ENCODE measurements at places on chromosomes 12 and 14.
A peak's percentile ranks its signal among the peaks of the same experiment; 100 is the strongest.

DNA sequence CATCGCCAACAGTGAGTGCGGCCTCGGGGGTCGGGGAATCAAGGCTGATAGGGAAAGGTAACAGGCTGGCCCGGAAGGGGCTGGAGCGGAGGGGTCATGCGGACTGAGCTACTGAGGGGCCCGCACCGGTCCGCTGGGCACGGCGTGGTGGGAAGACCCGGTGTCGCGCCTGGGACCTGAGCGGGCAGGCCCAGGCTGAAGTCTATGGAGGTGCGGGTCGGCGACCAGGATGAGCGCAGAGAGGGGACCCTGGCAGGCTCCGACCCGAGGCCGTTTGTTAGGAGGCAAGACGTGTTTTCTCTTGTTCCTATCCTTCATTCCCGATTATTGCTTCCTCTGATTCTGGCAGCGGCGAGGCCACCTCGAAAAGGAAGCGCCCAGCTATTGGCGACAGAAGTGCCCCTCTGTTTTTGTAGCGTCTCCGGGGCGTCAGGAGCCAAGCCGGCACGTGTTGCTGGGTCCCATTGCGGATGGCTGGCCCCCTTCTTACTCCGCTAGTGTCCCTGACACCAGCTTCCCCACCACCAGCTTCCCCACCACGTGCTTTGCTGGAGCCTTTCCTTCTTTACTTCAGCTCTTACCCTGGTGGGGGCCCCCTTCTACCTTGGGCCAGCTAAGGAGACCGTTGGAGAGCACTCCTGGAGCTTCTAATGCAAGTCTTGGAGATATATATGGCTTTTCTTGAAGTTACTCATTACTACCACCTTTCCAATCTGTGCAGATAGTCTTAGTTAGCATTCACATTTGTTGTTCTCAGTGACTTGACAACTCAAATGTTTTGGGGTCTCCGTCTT, 653 bp downstream of the PA2G4 start:
- H3K27me3 ChIP-seq, result peaks cover 2% of the 10 kb centered on the region
- peak overlapping the region; percentile 97 for H3K4me3 ChIP-seq
- DNase-seq, result no peak
- peaks cover 34% of the 10 kb centered on the region for H3K4me1 ChIP-seq
- H3K36me3 ChIP-seq, result peaks cover 29% of the 10 kb centered on the region
- H3K27ac ChIP-seq, result peak overlapping the region; percentile 94

- H3K27ac ChIP-seq, result no peak overlapping the region
- DNase-seq, result no peak
- no peak overlapping the region for H3K4me3 ChIP-seq
- H3K36me3 ChIP-seq, result no peaks in the 10 kb centered on the region
Observed at GRCh38 chr12:13670285-13670866, 311.0 kb downstream of the GRIN2B start.

DNA sequence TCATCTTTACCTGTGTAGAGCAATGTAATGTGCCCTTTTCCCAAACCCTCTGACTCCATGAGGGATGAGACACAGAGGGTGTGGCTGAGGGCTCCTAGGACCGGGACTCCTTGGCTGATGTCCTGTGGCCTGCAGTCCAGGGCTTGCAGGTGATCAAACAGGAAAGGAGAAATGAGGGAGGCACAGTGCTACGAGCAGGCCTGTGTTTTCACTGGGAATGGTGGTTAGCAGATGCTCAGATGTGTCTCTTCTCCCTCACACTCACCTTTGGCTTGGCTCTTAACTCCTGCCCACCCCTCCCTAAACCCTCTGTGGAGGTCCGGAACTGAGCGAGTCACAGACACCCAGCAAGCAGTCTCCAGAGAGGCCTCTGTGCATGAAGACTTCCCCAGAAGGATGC, 254.4 kb downstream of the DAD1 start:
- H3K27ac ChIP-seq, result no peak overlapping the region
- H3K36me3 ChIP-seq, result no peaks in the 10 kb centered on the region
- no peak overlapping the region for H3K4me3 ChIP-seq
- DNase-seq, result no peak
- H3K27me3 ChIP-seq, result peaks cover 3% of the 10 kb centered on the region

DNA sequence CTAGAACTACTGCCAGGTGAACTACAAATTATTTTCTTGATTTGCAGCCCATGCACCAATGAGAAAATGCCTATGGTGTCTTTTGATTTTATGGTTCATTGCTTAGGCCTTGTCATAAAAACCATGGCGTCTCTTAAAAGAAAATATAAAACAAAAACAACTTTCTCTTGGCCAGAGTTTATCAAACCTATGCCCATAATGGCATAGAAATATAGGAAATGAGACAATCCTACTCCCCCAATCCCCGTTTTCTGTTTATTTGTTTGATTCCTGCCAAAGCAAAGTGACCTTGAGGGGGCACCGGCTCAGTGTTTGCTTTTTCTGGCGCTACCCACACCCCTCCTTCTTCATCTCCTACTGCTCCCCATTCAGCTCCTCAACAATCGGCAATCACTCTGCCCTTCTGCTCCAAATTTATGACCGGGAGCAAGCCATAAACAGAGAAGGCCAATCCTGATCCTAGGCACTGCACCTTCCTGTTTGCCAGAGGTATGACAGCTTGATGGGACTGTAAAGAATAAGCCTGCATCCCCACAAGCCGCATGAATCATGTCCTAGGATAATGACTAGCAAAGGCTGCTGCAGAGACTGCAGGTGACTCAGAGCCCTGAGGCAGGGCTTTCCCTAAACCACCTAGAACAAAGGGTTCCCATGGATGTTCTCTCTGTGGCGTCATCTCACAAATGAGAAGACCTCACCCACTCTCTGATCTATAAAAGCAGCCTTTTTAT, 874.9 kb downstream of the NRXN3 start:
- H3K27ac ChIP-seq, result peak overlapping the region; percentile 36
- H3K4me1 ChIP-seq, result peaks cover 14% of the 10 kb centered on the region
- peaks cover 9% of the 10 kb centered on the region for H3K36me3 ChIP-seq

- H3K27ac ChIP-seq, result peak overlapping the region; percentile 81
- peaks cover 67% of the 10 kb centered on the region for H3K4me1 ChIP-seq
- H3K36me3 ChIP-seq, result peaks cover 57% of the 10 kb centered on the region
- peaks cover 52% of the 10 kb centered on the region for H3K27me3 ChIP-seq
Observed at GRCh38 chr12:46359667-46360280, 12.8 kb downstream of the SLC38A2 start.
